ENCODE measurements at places on chromosomes 6 and 20.
A peak's percentile ranks its signal among the peaks of the same experiment; 100 is the strongest.

DNA sequence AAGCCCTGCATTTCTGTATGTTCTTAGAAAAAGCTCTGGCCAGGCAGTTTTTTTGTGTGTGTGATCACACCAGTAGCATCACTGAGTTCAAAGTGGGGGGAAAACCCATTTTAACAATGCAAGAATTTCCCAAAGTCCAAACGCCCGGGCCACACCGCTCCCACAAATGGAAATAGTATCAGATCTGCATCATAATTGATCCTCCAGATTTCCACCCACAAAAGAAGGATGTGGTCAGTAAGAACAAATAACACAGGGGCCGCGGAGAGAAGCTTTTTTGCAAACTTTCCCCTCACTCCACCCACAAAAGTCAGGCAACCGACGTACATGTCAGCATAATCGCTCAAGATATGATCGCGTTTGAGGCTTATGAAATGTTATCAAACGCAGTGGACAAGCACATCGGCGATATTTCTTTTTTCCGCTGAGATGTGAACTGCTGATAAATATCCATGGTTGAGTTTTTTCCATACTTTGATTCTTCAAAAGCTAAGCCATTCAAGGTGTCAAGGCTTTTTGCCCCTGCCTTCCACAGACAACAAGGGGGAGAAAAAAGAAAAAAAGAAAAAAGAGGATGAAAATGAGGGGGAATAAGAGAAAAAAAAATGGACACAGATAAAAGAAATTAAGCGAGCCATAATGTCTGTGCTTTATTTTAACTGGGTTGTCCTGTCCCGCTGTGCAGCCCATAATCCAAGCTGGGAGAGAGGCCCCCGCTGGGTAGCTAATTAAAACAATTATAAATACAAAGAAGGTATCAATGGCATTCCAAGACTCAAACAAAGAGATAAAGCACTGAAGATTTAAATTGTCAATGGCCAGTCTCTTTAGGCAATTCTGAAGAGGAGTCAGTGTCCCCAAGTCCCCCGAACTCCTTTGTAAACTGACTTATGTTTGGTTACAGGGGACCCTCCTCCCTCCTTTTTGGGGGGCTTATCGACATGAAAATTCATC is 143.5 kb downstream of the ZFP64 start:
- peak; percentile 69 for DNase-seq

GRCh38 chr20:58702859-58703648 is 10.5 kb downstream of the NPEPL1 start:
- DNase-seq, result no peak

DNA sequence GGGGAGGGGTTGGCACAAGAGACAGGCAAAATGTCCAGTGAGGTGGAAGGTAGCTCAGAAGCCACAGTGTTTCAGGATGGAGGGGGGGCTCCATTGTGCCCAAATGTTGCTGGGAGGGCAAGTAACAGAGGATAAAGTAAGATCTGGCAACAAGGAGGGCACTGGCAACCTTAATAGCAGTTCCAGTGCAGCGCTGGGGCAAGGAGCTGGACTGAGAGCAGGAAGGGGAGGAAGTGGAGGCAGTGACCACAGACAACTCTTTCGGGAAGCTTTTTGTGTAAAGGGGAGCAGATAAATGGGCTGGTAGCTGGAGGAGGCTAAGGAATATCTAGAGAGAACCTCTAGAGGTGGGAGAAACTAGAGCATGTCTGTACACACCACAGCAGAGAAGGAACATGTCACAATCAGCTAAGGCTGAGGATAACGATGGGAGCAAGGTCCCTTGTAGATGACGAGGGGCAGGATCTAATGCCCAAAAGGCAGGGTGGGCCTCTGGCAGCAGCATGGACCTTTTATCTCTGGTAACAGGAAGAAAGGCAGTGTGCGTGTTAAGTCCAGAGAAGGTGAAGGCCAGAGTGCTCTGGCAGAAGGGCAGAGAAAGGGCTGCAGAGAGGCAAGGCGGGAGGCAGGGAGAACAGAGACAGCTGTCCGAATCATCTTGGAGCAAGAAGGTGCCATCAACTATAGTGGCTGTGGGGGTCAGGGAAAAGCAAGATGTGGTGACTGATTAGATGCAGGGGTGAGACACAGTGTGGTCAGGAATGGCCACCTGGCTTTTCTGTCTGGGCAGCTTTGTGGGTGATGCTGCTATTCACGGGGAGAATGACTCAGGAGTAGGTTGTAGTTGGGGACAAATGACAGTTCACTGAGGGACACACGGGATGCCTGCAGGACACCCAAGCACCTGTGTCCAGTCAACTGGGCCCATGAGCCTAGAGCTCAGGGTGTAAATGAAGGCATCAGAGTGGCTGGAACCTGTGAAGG is 17.4 kb downstream of the TMEM242 start:
- DNase-seq, result peak; percentile 51

DNA sequence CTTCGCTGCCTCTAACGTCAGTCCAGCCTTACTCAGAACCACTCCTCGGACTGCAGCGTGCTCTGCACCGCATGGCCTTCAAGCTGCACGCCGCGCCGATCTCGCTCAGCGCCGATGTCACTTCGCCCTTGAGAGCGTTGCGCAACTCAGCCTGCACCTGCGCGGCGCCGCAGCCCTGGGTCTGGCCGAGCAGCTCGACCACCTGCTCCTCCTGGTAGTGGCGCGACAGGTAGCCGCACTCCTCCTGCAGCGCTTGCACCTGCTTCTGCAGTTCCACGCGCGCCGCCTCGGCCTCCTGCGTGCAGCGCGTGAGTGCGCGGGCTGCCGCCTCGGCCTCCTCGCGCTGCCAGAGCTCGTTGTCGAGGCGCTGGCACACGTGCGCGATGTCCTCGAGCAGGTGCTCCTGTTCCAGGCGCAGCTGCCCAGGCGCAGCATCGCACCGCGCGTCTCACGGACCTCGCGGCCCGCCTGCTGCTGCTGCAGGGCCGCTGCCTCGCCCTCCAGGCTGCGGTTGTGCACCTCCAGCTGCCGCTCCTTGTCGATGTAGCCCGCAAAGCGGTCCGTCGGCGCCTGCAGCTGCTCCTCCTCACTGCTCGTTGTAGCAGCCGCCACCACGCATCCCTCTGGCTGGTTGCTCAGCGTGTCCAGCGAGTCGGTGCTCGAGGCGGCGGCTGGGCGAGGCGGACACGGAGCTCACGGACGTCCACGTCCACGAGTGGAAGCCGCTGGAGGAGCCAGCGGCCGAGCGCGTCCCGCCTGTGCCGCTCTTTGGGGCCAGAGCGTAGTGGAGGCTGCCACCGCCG is 380.6 kb upstream of the CHD6 start:
- DNase-seq, result no peak

DNA sequence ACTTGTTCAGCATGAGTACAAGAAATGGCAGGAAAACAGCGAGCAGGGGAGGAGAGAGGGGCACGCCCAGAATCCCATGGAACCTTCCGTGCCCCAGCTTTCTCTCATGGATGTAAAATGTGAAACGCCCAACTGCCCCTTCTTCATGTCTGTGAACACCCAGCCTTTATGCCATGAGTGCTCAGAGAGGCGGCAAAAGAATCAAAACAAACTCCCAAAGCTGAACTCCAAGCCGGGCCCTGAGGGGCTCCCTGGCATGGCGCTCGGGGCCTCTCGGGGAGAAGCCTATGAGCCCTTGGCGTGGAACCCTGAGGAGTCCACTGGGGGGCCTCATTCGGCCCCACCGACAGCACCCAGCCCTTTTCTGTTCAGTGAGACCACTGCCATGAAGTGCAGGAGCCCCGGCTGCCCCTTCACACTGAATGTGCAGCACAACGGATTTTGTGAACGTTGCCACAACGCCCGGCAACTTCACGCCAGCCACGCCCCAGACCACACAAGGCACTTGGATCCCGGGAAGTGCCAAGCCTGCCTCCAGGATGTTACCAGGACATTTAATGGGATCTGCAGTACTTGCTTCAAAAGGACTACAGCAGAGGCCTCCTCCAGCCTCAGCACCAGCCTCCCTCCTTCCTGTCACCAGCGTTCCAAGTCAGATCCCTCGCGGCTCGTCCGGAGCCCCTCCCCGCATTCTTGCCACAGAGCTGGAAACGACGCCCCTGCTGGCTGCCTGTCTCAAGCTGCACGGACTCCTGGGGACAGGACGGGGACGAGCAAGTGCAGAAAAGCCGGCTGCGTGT is 11.6 kb downstream of the TNFAIP3 start:
- peak; percentile 60 for DNase-seq

- DNase-seq, result no peak
These were observed 488.3 kb downstream of the CDKAL1 start for GRCh38 chr6:21022343-21023107.

- DNase-seq, result no peak
These were observed 71.3 kb upstream of the TINAG start for GRCh38 chr6:54236984-54237383.

DNA sequence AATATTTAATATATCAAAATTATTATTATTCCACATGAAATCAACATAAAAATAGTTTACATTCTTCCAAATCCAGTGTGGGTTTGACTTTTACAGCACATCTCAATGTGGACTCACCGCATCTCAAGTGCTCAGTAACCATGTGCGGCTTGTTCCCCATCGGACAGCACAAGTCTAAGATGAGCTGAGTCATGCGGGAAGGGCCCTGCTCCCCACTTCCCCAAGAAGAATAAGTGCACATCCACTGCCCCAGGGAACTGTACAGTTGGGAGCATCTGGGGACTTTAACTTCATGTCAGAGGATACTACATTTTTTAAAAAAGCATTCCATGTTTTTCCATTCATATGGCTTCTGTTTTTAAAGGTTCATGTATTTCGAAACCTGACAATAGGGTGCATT is 325.6 kb downstream of the BTBD3 start:
- DNase-seq, result peak; percentile 79

GRCh38 chr20:53020376-53020775 is 48.2 kb downstream of the TSHZ2 start:
- no peak for DNase-seq

GRCh38 chr20:62475027-62475771 is 596 bp downstream of the GATA5 start:
- DNase-seq, result no peak

DNA sequence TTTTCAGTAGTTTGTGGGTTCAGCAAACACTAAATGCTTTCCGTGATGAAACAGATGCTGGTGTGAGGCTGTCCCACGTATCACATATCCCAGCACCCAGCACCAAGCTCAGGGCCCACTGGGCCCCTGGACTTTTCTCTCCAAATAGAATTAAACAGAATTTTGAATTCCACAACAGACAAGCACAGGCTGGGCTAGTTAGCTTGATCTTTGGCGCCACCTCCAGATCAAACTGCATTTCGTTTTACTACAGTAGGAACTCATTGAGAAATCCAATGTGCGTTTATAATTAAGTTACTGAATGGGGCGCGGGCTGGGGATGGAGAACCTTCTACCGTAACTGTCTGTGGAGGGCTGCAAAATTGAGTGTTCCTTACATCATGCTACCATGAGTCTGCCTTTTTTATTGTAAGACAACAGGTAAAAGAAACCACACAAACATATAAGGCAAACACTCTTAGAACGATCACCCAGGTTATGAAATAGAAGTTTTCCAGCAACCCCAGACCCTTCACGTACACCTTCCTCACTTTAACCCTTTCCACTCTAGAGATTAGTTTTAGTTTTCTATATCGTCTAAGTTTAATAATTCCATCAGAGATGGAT is 107.8 kb downstream of the ZFP64 start:
- DNase-seq, result peak; percentile 59

- no peak for DNase-seq
These were observed 140.0 kb upstream of the SGK1 start for GRCh38 chr6:134457941-134458340.

- DNase-seq, result peak; percentile 54
These were observed 30.9 kb downstream of the KIAA1755 start for GRCh38 chr20:38229376-38230252.

GRCh38 chr6:30964075-30964474 is 19.4 kb upstream of the MUC21 start:
- DNase-seq, result no peak

DNA sequence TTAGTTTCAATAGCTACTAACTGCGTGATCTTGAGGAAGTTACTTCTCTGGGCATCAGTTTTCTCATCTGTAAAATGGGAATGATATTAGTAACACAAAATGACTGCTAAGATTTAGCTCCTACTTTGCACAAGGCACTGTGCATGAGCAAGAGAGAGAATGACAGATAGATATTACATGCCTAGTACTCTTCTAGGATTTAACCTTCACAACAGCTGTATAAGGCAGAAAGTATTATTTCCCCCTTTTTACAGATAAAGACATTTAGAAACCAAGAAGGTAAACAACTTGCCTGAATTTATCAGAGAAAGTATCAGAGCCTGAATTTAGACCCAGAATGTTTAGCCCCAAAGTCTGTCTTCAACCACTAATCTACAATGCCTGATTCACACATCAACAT is 281.6 kb downstream of the KHDC1L start:
- no peak for DNase-seq

DNA sequence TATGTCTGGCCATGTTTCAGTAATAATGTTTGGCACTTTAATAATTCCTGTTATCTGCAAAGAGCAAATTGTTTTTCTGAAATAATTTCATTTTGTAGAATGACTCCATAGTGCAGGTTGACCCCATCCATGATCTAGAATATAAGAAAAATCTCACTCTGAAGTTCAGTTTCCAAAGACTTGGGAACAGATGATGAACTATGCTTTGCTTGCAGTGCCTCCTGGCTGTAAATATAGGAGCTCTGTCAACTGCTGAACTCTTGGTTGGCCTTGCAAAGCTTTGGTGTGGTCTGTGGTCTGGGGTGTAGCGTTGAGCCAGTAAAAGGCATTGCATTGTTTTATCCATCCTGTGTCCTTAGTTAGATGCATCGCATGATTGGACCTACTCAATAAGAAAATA is 104.0 kb downstream of the PLCB4 start:
- DNase-seq, result no peak

GRCh38 chr6:151240791-151241642 is 1.2 kb downstream of the AKAP12 start:
- no peak for DNase-seq

GRCh38 chr20:48384147-48384818 is 443.5 kb downstream of the PREX1 start:
- no peak for DNase-seq

GRCh38 chr20:49431329-49431728 is 51.1 kb downstream of the KCNB1 start:
- peak; percentile 38 for DNase-seq

- peak; percentile 41 for DNase-seq
These were observed 68.1 kb upstream of the MAFB start for GRCh38 chr20:40757087-40757486.

Measured in suppressor macrophage treated with lipopolysaccharide for 1 hour (primary cell).